ENCODE measurements at places on chromosomes 1 and 21. TPM values are rescaled to one million over a fixed set of nuclear protein-coding genes. Genes with fewer than 3 reads are reported as not detected.
A peak's percentile ranks its signal among the peaks of the same experiment; 100 is the strongest.

The SH2D1B gene
- total RNA-seq, result 1.5 TPM

The FCRL5 gene
- 1.7 TPM for total RNA-seq

The KLF18 gene
- not detected for total RNA-seq

DNA sequence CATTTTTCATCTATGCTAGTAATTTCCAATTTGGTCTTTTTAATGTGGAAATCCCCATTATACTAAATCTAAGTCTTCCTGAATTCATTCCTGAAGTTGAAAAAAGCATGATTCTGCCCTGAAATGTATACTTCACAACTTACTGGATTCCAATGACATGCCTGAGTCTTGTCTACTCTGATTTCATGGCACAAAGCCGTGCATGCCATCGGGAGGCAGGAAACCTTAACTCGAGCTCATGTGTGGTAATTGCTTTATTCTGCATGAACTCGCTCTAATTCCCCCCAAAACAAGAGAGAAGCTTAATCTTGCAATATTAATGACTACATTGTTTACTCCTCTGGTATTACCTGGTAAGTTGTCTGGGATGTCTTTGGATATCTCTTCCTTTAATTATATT lies 39.6 kb upstream of the PBX1 start:
- no peak for DNase-seq

- no peak for DNase-seq
Measured at GRCh38 chr1:63804829-63805484, 31.1 kb downstream of the ROR1 start.

DNA sequence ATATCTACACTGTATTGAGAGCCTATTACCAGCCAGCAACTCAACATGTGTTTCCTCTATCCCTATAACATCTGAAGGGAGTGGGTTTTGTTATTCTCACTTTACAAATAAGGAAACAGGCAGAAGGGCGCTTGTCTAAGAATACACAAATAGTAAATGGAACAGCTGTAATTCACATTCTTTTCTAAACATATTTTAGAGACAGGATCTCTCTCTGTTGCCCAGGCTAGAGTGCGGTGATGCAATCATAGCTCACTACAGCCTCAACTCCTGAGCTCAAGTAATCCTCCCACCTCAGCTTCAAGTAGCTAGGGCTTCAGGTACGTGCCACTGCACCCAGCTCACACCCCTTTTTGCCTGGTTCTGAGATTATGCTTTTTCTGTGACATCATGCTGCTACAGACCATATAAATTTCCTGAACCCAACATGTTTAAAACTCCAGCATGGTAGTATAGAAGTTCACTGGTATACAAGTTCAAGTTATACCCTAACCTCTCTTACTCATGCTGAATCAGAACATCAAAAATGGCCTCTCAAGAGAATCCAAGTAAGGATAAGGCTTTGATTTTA lies 8.6 kb upstream of the TACSTD2 start:
- DNase-seq, result peak; percentile 82

DNA sequence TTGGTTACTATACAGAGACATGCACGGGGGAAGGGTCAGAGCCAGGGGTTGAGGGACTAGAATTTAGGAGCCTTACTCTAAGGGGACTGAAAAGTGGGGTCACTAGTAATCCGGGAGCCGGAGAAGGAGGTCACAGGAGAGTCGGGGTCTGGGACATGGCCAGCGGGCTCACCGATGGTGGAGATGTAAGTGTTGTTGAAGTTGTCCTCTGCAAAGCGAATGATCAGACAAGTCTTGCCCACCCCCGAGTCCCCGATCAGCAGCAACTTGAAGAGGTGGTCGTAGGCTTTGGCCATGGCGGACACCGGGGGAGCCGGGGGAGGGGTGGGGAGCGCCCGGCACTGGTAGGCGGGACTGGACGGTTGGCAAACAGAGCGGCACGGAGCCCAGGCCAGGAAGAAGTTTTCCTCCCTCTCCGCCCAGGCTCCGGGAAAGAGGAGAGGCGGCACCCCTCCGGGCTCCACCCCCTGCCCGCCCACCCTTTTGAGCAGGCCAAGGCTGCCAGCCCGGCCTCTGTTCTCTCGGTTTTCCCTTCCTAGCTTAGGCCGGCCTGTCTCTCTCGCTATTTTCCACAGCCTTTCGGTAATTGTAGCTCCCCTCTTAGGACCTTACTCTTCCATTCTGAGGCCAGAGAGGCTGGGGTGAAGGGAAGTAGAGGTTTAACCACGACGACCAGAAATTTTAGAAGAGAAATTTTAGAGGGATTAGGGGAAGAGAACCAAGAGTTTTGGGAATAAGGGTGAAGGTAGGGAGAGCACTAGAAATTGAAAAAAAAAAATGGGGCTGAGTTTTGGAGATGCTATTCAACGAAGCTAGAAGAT lies at the start of gene RAB13:
TSS of gene RAB13 (minus strand) at position 399 of the 821 bp plus-strand sequence. CDS start at position 296, 103 bp downstream.
- peak; percentile 93 for DNase-seq

GRCh38 chr1:43783096-43783670 lies 75.8 kb downstream of the ST3GAL3 start:
- no peak for DNase-seq

DNA sequence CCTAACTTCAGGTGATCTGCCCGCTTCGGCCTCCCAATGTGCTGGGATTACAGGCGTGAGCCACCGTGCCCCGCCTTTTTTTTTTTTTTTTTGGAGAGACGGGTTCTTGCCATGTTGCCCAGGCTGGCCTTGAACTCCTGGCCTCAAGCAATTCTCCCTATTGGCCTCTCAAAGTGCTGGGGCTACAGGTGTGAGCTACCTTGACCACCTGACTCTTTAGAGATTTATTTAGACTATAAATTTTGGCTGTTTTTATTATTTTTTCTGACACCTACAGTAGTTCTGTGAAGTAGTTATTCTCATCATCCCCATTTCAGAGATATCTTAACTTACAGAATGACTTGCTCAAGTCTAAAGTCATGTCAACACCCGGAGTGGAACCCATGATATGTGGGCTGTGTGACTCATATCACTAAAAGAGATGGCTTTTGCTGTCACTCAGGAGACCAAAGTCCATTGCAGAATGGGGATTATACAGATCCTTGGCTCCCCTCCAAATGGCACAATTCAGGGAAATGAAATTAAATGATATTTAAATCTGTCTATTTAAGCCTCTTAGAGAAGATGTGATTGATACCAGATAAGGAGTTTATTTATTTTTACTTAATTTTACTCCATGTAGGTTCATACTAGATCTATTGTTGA lies 93.2 kb downstream of the CTH start:
- no peak for DNase-seq

DNA sequence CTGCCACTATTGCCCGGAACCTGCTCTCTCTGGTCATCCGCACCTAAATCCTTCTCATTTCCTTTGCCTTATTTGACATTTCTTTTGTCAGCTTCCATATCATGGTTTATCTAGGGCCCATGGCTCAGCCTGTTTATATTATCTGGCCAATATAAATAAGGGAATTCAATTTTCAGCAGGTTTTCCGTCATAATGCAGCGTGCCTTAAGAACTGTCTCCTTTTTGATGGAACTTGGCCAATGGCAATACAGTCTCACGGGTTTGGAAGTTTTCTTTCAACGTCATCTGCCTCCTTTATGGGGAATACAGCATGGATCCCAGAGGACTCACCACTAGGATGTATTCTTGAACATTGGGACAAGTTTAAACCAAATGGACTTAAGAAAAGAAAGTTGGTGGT lies 77.8 kb upstream of the KIAA0040 start:
- no peak for DNase-seq

GRCh38 chr1:10901091-10901890 lies 104.8 kb upstream of the CASZ1 start:
- DNase-seq, result no peak

DNA sequence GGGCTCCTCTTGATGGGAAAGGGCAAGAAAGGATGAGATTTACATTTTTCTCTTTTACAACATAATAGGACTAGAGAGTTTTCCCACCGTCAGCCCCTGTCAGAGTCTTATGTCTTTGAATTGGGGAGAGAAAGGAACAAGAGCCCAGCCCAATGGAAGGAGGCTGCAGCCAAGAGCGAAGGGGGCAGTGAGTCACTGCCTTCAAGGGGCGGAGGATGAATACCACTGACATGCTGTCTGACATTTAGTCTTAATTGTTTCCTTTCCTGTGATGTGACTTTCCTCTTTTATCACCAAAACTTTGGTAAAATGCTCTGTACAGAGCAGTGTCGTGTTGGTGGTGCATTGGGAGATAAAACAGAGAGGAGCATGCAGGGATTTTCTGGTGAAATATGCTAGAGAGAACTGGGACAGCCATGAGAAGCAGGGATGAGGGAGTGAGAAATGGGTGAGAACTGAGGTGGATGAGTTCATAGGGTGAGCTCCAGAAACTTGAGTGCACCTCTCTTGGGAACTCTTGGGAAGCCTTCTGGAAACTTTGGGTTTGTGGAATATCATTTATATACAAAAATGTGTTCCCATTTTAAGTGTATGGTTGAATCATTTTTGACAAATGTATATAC lies 179.9 kb upstream of the FGGY start:
- DNase-seq, result no peak

DNA sequence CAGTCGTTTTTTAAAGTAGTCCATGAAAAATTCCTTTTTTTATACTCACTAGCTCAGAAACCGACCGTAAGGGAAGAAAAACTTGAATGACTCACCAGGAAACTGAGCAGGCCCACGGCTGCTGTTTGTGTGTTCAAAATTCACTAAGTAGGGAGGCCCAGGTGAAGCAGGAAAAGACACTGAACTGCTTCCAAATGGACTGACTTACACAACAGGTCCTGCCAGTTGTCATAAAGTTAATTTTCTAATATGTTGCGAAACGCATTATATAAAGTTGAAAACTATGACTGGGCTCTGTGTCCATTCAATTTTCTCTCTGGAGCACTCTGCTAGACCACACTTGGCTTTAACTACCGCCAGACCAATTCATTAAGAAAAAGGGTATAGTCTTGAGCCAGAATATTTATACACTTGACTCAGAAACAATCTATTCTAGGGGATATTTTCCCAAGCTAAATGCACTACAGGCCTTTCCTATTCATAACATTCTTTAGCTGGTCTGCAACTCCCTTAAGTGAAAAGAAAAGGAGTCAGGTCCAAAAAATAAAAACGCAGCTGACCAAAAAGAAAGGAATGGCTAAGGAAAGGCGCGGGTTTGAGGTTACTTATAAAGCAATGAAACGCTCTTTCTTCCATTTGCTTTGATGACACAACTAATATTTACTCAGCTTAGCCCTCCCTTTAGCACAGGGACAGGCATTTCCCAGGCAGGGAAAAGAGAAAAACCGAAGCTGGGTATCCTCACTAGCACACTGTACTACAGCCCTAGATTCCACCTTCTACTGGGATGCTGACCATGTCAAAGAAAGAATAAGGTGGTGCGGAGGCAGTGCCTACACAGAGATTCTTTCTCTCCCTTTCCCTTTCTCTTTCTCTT lies 306.3 kb upstream of the ESRRG start:
- peak; percentile 47 for DNase-seq

DNA sequence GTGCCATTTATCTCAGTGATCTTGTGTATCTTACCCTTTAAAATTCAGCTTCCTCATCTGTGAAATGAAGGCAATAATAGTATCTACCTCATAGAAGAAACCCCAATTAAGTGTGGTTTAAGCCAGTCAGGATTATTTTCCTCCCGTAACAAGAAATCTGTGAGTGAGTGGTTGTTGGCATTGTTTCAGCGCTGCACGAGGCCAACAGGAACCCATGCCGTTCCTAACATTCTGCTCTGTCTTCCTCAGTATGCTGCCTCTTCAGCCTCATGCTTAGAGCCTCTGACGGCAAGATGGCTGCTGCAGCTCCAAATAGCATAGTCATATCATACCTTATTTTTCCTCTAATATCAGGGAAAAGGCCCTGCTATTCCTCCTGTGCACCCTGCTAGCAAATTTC lies 289.7 kb downstream of the TM2D1 start:
- no peak for DNase-seq

- DNase-seq, result no peak
Measured at GRCh38 chr1:93321720-93322119, 24.0 kb upstream of the DR1 start.

GRCh38 chr21:34360488-34361241 lies 3.1 kb upstream of the KCNE2 start:
- no peak for DNase-seq

All from lung (tissue), 17 donors.